Kidney (tissue), 22 donors: ENCODE measurements at places on chromosomes 7 and 10. TPM values are rescaled to one million over a fixed set of nuclear protein-coding genes. Genes with fewer than 3 reads are reported as not detected.

The WNT2 gene
- 0.49 TPM for polyA plus RNA-seq

DNA sequence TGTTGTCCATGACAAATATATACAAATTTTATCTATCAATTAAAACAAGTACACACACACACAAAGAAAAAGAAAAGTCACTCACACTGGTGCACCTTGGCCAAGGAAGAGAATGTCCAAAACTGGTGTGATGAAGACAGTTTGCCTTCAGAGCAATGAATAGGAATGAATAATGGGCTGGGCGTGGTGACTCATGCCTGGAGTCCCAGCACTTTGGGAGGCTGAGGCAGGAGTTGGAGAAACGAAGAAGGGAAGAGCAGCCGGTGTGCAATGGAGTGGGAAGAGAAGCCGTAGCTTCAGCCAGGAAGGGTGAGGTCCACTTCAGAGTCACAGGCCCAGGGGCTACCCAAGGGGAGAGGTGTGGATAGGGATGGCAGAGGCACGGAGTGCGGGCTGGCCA is 253.6 kb downstream of the CCSER2 start:
- H3K27me3 ChIP-seq = no peaks in the 10 kb centered on the region
- H3K4me3 ChIP-seq = no peak overlapping the region
- no peaks in the 10 kb centered on the region for H3K36me3 ChIP-seq
- H3K4me1 ChIP-seq = no peaks in the 10 kb centered on the region
- DNase-seq = no peak

DNA sequence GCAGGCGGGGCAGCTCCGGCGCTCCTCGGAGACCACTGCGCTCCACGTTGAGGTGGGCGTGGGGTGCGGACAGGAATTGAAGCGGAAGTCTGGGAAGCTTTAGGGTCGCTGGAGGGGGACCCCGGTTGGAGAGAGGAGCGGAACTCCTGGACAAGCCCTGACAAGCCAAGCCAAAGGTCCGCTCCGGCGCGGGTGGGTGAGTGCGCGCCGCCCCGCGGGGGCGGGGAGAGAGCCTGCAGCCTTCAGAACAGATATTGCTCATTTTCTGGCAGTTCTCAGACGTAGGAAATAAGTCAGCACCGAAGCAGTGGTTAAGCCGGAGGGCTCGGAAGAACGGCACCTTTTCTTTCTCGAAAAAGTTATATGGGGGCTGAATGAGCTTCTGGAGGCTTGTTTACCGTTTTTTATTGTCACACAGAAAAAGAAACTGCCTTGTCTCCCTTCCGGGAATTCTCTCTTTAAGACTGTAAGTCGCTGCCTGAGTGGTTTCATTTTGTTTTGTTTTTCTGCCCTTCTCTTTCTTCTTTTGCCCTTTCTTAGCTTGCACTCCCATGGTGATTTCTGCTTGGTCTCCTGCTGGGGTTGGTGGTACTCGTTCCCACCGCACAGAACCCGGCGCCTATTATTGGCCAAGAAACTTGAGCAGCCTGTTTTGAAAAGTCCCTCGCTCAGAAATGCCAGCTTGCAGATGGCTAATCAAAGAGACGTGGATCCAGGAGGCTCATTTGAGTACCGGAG is 732 bp downstream of the FAS start:
- H3K36me3 ChIP-seq = no peaks in the 10 kb centered on the region
- peak overlapping the region; percentile 93 for H3K27ac ChIP-seq
- no peaks in the 10 kb centered on the region for H3K27me3 ChIP-seq
- H3K4me3 ChIP-seq = peak overlapping the region; percentile 88
- peaks cover 12% of the 10 kb centered on the region for H3K4me1 ChIP-seq

DNA sequence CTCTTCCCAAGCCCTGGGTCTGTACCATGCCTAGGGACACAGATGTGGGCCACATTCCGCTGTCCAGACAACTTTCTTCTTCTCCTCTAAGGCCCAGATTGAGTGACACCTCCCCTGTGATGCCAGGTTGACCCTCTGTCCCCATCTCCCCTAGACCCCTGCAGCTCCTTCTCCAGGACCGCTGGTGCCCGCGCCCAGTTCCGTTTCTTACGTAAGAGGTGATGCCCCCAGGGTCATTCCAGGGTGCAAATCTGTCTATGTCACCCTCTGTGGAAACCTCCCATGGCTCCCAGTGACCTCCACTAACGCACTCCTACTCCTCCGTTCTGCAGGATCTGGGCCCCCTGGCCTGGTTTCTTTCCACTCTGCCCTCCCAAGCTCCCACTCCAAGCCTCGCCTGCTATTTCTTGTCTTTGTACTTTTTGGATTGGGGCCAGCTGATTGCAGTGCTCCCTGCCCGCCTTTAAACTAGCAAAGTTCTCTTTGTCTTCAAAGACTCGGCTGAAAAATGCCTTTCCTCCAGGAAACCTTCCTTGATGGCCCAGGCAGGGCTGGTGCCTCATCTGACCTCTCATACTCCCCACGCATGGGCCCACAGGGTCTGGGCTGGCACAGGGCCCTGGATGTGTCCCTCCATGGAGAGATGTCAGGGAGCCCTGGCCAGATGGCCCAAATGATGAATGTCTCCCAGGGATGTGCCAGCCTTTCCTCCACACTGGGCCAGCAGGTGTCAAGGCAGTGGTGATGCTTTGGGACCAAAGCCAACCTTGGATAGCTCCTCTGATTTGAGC is 21.3 kb upstream of the ELN start:
- DNase-seq = no peak
- no peaks in the 10 kb centered on the region for H3K4me1 ChIP-seq
- H3K27ac ChIP-seq = no peak overlapping the region

GRCh38 chr10:74640134-74640921 is 186.1 kb upstream of the KAT6B start:
- H3K4me3 ChIP-seq = no peak overlapping the region
- no peaks in the 10 kb centered on the region for H3K36me3 ChIP-seq
- no peaks in the 10 kb centered on the region for H3K4me1 ChIP-seq
- no peak overlapping the region for H3K27ac ChIP-seq

GRCh38 chr10:792792-793100 is 103.3 kb upstream of the DIP2C start:
- peaks cover 14% of the 10 kb centered on the region for H3K4me1 ChIP-seq
- no peaks in the 10 kb centered on the region for H3K27me3 ChIP-seq
- H3K4me3 ChIP-seq = no peak overlapping the region
- H3K27ac ChIP-seq = no peak overlapping the region
- H3K36me3 ChIP-seq = no peaks in the 10 kb centered on the region
